ENCODE measurements at places on chromosomes 2 and 18.

GRCh38 chr2:69178756-69179155, 165.8 kb downstream of the ANTXR1 start:
- DNase-seq: no peak

DNA sequence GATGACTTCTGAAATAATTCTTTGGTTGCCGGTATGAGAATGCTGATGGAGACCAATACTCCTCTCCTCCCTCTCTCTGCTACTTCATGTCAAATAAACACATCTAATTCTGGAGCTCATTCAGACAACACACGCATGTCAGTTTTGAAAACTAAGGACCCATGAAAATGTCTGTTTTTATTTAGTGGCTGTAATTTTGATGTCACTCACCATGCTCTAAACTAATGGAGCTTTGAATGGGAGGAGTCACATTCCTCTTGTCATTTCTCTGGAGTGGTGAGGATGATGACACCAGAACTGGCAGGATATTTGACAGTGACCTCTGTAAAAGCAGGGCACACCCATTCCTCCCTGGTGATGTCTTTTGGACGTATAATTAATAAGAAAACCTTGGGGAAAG, 163.0 kb downstream of the PHLPP1 start:
- no peak for DNase-seq

GRCh38 chr2:189851174-189851826, 67.0 kb downstream of the PMS1 start:
- DNase-seq: no peak

DNA sequence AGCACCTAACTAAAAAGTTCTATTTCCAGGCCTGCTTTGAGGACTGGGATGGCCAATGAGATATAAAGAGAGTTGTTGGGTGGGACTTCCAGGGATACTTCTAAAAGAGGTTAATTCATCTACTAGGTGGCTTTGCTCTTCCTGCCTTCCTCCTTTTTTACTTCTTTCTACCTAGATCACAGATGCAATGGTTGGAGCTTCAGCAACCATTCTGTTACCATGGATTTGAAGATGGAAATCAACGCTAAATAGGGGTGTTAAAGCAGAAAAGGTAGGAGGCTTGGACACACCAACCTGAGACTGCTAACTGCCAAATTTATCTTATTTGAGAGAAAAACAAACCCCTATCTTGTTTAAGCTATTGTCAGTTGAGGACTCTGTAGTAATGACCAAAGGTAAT, 116.3 kb upstream of the STON1 start:
- DNase-seq: no peak

DNA sequence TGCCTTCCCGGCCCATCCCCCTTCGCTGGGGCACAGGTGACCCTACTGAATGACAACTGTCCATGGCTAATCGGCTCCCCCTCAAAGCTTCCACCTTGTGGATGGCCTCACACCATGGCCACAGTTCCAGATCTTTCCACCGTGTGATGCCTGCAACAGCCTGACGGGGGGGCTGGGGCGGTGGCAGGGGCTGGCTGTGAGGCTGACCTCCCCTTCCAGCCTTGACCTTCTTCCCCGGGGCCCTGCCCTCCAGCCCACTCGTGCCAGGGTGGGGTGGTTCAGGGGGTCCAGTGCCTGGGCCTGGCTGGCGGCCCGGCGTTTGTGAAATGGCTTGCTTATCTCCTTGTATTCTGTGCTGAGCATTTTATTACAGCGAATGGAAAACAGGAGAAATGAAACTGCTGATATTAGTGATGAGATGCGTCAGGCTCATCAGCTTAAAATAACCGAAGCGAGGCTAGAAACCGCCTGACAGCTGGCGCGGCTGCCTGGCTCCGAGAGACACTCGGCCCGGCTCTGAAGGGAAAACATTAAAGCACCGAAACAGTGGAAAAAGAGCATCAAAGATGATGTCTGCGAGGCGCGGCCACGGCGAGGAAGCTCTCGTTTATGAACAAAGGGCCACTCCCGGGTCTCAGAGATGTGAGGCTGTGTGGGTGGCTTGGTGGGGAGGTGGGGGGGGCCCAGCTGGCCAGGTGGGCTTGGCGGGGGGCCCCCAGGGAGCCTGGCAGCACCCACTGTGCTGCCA, 916 bp upstream of the PDCD1 start:
- no peak for DNase-seq

DNA sequence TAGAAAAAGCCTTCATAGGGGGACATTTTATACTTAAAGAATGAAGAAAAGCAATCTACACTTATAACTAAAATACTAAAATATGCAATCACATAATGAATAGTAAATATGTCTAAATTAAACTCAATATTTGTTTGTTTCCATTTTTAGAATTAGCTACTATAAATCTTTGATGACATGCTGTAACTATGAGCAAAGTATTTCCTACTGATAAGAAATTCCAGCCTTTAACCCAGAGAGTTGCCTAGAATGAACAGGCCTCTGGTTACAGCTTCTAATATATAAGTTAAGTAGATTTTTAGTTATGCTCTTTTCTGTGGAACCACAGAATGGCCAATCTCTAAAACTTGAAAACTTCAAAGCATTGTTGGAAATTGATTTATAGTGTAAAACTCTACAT, 1465.6 kb upstream of the ZEB2 start:
- DNase-seq: no peak

GRCh38 chr2:132721938-132722337, 51.9 kb upstream of the LYPD1 start:
- DNase-seq: no peak

- DNase-seq: no peak
These were observed 8.5 kb downstream of the SFTPB start for GRCh38 chr2:85659324-85659981.

DNA sequence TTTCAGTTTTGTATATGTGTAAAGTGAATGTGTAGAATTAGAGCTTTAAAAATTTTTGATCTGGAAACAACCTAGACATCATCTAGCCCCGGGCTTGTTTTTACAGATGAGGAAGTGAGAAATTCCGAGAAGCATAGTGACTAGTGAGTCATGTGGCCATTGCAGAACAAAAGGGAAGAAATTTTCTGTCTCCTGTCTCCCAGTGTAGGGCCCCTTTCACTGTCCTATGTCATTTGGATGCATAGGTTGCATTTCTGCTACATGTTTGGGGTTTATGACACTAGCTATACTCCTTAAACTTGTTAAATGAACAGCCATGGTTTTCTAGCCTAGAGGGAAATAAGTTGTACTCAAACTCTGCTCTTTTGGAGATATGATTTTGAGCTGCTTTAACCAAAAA, 84.6 kb downstream of the PLCL1 start:
- DNase-seq: no peak

- DNase-seq: no peak
These were observed 10.2 kb downstream of the ZBTB14 start for GRCh38 chr18:5285326-5285725.

Measured in non-pigmented ciliary epithelial cell (primary cell).